Effector CD4-positive, alpha-beta T cell (primary cell): ENCODE measurements at places on chromosomes 11 and 22.

DNA sequence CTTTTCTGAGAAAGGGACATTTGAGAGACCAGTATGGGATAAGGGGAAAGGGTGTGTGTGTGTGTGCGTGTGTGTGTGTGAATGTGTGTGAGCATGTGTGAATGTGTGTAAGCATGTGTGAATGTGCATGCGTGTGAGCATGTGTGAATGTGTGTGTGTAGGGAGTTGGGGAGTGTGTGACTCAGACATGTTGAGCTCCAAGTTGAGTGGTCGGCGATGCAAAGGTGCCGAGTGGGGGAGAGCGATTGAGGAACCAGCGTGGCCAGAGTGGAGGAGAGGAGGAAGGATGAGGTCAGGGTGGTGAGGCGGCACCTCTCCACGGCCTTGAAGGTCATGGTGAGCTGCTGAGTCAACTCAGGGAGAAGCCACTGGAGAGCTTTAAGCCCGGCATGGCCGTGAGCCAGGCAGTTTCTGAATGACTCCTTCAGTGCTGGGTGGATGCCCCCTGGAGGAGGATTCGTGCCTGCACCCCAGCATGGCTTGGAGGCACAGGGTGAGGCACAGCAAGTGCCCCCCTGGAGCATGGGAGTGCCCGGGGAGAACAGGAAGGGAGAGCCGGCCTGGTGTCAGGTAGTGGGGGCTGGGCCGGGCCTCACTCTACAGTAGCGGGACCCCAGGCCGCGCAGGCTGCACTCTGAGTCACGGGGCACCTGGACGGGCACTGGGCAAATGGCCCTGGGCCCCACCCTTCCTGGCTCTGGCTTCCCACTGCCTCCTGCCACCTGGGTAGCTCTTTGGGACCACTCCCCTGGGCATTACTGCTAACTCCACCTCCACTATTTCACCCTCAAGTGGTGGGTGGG, 8.2 kb upstream of the CCDC88B start:
- peak; percentile 47 for DNase-seq

DNA sequence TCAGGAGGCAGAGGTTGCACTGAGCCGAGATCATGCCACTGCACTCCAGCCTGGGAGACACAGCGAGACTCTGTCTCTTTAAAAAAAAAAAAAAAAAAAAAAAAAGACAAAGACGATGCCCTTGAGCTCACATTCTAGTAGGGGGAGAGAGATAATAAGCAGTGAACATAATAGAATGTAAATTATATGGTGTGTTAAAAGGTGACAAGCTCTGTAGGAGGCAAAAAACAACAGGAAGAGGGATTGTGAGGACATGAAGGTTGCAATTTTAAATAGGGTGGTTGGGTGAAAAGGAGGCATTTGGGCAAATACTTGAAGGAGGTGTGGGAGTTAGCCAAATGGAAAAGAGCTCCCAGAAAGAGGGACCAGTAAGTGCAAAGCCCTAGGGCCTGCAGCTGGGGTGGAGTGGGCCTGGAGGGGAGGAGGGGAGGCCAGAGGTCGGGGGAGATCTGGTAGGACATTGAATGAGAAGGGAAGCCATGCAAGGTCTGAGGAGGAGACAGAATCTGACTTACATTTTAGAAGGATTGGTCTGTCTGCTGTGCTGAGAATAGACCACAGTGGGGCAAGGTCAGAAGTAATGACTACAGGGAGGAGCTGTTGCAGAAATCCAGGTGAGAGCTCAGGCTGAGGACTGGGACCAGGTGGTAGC, 26.6 kb downstream of the P2RY2 start:
- DNase-seq = no peak

DNA sequence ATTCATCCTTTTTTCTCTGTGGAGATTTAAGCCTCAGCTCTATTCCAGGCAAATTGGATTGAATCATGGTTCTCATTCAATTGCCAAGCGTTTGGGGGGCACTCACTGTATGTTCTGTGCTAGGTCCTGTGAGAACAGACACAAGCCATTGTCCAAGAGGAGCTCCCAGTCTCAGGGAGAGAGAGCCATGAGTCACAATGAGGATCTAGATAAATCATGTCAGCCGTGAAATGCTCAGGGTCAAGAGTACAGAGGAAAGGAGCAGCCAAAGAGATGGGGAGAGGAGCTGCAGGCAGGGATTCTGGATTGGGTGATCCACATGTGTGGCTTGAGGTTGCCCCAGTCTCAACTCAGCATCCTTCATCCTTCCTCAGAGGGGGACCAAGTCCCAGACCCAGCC, 93.6 kb downstream of the FEZ1 start:
- no peak for DNase-seq

DNA sequence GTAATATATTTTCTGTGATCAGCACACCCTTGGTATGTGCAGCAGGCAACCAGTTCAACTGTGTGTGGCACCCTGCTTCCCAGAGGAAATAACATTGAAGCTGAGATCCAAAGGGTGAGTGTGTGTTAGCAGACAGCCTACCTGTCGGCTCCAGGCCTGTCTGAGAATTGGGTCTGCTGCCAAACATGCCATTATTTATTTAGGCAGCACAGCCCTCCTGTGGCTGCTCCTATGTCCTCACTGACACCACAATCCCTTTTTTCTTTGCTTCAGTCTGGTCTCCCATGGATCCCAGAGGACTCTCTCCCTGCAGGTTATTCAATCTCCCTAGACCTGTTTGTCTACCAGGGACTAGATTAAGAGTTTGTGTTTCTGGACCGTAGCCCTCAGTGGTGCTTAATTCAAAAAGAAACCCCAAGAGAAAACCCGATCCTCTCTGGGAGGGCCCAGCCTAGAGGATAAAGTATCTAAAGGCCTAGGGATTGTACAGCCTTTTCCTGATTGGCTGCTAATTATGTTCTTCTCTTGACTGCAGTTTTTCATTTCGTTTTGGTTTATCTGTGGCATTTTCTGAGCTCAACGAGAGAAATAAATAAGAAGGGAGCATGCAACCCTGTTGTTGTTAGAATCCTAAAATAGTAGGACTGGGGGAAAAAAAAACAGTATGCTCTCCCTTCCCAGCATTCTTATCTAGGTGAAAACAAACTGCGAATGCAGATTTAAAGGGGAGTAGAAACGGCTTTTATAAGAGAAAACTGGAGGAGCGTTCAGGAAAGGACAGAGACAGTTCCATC, 24.1 kb downstream of the KCNE3 start:
- no peak for DNase-seq

GRCh38 chr22:44701824-44702478, at the start of gene PRR5:
PRR5 (plus strand) TSS chr22:44702204; CDS start chr22:44702475, 271 bp downstream.
- peak; percentile 74 for DNase-seq

GRCh38 chr11:43904742-43905535, 24.3 kb downstream of the ALKBH3 start:
- no peak for DNase-seq

GRCh38 chr22:27791159-27791858, 10.2 kb downstream of the MN1 start:
- no peak for DNase-seq

- DNase-seq = no peak
These were observed 33.6 kb upstream of the MMP7 start for GRCh38 chr11:102564110-102564509.

DNA sequence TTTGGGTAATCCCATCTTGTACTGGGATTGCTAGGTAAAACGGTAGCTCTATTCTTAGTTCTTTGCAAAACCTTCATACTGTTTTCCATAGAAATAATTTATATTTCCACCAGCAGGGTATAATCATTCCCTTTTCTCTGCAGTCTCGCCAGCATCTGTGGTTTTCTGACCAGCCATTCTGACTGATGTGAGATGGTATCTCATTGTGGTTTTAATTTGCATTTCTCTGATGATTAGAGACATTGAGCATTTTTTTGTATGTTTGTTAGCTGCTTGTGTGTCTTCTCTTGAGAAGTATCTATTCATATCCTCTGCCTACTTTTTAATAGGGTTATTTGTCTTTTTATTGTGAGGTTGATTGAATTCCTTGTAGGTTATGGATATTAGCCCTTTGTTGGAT, 220.9 kb downstream of the PGR start:
- DNase-seq = no peak

- no peak for DNase-seq
These were observed 84.9 kb downstream of the CTTN start for GRCh38 chr11:70483077-70483861.

GRCh38 chr11:65880844-65881421, 1.3 kb downstream of the CTSW start:
- DNase-seq = no peak

DNA sequence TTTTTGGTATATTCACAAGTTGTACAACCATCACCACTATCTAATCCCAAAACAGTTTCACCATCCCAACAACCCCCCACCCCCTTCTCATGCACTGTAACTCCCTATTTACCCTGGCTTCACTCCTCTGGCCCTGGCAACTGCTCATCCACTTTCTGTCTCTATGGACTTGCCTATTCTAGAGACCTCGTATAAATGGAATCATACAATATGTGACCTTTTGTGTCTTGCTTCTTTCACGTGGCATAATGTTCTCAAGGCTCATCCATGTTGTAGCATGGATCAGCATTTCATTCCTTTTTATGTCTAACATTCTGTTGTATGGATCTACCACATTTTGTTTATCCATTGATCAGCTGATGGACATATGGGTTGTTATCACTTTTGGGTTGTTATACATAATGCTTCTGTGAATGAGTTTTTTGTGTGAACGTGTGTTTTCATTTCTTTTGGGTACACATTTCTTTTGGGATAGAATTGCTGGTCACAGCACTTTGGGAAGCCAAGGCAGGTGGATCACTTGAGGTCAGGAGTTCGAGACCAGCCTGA, 46.1 kb downstream of the GDPD5 start:
- no peak for DNase-seq

DNA sequence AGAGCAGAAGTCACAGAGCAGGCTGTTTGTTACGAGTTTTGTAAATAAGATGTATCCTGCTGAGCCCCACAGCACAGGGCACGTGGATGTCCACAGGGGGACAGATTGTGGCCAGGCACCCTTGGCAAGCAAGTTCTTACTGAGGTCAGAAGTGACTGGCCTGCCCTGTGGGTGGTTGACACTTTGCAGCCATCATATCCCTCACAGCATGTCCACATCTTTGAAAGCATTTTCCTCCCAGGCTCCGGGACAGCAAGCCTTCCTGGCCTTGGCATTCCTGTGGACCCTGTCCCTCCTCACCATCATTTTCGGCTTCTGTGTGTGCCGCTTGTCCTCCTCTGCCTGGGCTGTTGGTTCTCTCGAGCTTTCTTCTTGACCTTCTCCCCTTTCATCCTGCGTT, 189.5 kb downstream of the TBC1D22A start:
- no peak for DNase-seq

DNA sequence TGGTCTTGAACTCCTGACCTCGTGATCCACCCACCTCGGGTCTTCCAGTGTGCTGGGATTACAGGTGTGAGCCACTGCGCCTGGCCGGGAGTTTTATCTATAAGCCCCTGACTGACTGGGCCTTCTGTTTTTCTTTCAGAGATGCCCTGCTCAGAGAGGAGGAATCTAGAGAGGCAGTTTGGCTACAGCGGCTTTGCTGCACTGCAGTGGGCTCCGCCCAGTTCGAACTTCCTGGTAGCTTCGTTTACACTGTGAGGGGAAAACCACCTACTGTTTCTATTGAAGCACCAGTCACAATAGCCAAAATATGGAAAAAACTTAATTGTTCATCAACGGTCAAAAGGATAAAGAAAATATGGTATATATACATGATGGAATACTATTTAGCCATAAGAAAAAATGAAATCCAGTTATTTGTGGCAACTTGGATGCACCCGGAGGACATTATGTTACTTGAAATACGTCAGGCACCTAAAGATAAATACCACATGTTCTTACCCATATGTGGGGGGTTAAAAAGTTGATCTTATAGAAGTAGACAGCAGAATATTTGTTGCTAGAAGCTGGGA, 31.9 kb upstream of the FAM181B start:
- no peak for DNase-seq

DNA sequence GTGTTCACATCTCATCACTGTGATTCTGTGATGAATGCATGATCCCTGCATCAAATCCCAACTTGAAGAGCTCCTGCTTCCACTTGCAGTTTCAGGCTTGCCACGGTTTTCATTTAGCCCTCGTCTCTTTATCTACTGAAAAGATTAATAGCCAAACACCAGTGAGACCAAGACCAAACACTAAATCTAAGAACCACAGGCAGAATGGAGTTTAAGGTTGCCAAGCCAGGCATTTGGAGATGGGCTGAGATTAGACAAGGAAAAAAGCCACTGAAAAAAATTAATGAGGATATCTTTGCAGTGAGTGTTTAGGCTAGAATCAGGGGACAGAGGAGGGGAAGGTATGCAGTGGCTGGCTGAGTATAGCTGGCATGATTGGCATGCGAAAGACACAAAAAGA, 227.2 kb upstream of the BLID start:
- no peak for DNase-seq

DNA sequence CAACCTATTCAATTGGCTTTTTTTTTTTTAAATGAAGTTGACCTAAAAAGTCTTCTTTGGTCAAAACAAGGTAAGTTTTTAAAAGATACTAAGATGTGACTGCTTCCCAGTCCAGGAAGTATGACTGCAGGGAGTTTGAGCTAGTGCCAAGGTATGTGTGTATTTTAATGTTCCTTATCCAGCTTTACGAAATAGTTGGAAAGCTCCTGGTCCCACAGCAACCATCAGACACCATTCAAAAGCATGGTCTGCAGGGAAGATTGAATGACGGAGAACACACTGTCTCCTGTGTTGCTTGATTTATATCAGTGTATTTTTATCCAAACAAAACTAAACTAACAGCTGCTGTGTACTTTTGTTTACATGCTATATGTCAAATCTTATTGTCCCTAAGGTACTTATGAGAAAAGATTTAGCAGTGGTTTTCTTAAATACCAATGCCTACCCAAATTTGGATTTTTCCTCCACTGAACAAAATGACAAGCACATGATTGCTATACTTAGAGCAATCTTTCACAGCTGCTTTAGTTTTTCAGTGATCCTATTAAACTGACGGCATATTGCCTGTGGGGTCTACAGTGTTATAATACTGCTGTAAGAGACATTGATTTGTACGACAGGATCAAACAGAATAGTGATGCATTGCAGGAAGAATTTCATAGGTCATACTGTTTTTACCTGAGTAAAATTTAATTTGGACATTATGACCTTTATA, 122.9 kb downstream of the DCDC1 start:
- no peak for DNase-seq

DNA sequence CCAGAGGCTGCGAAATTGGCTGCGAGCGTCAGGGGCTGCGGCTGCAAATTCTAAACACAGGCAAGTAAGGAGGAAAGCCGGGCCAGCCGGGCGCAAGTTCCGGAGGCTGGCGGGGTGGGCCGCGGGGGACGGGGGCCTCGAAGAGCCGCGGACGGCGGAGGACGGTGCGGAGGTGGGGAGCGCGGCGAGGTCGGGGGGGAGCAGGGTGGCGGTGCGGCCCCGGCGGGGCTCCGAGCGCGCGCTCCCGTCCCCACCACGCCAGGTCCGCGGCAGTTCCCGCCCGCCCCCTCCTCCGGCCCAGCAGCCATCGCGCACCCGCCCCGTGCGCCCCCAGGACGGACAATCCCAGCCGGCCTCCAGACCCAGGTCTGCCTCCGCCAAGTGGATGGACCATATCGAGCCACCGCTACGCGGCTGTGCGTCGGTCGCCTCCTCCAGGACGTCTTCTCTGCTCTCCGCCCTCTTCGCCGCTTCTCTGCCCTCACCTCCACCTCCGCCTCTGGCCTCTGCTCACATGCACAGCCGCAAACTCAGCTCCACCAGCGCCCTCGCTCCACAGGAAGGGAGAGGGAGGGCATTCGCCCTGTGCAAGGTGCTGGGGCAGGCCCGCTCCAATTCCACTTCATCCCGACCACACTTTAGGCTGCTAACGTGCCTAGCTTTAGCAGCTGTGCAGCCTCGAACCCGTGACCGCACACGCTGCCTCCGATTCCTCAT, 7.2 kb downstream of the ELFN2 start:
- no peak for DNase-seq
